ENCODE measurements at places on chromosomes 1 and 21.

DNA sequence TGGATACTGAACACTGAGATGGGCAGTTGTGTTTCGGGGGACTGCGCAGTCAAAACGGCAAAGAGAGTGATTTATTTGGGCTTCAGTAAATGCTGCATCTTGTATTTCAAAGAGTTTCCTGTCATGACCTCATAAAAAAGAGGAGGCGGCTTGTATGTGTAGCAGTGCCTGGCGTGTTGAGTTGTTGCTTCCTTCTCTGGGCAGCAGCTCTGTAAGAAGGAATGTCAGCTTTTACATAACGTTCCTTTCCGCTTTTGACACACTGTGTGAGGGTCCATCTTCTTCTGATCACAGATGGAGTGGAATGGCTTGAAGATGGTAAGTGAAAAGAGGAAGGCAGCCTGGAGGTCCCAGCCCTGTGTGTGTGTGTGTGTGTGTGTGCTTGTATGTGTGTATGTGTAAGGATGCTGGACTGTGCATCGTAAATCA lies 941 bp downstream of the ELAVL4 start:
- no peak for DNase-seq

DNA sequence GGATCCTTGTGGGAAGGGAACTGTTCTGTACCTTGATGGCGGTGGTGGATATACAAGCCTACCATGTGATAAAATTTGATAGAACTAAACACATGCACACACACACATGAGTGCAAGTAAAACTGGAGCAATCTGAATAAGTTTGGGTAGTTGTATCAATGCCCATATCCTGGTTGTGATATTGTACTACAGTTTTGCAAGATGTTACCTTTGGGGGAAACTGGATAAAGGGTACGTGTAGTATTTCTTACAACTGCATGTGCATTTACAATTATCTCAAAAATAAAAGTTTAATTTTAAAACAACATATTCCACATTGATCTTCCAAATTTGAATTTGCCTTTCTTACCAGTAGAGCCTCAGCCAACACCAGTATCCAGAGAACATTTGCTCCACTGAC lies 99.6 kb downstream of the DTL start:
- DNase-seq: no peak

DNA sequence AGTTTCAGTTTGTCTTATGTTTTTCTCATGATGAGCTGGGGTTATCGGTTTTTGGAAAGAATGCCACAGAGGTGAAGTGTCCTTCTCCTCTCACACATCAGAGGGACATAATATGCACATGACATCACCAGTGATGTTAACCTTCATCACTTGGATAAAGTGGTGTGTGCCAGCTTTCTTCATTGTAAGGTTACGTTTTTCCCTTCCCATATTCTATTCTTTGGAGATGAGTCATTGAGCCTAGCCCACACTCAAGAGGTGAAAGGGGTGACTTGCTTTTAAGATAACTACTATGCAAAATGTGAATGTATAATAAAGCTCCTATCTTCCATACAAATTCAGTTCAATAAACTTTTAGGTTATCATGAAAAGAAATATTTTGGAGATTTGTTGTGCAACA lies 36.7 kb upstream of the MAGI3 start:
- DNase-seq: no peak

DNA sequence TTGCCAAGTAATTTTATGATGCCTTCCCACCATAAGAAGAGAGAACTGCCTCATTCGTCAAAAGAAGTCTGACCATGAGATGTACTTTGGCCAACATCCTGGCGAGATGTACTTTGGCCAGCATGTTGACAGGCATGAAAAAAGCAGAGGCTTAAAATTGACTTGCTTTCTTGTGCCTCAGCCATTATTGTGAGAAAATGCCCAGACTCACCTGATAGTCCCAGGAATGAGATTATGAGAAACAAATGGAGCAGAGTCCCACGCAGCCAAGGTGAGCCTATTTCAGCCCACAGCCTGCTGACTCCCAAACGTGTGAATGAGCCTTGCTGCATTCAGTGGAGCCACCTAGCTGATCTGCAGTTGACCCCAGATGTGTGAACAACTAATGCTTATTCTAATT lies 43.5 kb upstream of the ZNF644 start:
- no peak for DNase-seq

GRCh38 chr1:232684371-232685105 lies 54.6 kb upstream of the SIPA1L2 start:
- no peak for DNase-seq

DNA sequence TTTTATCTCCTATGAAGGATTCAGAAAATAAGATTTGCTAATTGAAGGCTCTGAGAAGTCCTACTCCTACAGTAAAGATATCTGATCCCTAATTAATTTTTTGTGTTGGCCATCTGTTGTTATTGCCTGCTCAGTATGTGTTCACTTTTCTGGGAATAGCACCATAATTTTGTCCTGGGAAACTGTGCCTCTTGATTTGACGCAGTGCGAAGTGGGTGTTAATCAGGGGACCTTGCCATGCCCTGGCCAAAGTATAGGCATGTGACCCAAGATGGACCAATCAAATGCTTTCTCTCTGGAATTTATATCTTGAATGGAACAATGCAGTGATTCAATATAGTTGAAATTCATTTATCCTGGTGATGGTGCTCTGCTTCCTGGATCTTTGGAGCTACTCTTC lies 30.4 kb upstream of the GNG12 start:
- no peak for DNase-seq

DNA sequence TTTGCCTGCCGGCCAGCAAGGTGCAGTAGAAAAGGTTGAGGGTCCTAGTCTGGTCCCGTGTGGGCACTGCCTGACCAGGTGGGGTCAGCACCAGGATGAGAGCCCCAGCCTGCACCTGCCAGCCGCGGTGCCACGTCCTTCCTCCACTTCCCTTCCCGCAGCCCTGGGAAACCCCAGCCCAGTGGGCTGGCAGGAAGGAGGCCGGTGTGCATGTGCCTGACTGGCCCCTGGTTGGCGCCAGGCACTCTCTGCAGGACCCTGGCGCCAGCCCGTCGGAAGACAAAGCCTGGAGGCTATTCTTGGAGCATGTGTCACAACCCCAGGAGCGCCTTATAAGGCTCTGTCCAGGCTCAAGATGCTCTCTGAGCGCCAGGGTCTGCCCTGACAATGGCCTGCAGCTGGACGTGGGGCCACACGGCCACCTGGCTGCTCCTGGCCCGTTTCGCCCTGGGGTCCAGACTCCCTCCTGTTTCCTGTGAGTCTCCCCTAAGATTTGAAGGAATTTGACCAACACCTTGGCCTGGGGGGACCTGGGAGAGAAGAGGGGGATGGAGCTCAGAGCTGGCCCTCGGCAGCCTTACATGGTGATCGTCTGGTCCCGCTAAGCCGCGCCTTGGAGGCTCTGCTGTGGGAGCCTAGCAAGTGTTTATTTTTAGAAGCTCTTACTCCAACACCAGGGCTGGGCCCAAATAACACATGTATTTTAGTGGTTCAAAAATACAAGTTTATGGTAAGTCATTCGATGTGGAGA lies 31.9 kb upstream of the POFUT2 start:
- DNase-seq: no peak

DNA sequence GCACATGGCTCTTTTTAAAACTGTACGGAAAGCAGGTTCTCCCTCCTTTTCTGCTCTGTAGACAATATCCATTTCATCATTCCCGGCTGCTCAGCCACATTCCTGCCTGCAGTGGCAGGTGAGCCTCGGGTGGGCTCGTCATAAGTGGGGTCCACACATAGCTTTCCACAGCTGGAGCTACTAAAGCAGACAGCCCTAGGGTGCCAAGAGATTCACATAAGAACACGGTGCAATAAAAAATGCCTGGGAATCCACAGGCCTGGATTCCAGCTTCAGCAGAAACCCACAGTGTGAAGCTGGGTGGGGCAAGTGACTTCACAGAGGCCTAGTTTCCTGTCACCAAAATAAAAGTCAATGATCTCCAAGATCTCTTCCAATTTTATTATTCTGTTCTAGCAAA lies 96.4 kb downstream of the MIS18A start:
- no peak for DNase-seq

DNA sequence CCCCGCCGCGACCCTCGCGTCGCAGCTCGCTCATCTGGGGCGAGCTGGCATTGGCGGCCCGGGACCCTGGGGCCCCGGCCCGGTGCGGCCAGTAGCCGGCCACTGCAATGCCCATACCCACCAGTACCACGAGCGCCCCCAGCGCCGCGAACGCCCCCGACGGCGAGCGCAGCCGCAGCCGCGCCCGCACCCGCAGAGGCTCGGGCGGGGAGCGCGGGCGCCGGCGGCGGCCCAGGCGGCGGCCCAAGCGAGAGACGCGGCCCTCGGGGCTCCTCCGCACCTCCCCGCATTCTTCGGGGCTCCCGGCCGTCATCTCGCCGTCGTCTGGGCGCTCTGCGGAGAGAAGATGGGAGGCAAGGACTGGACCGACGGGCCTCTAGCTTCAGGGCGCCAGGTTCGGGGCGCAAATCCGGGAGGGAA lies 2.2 kb downstream of the TMEM200B start:
- DNase-seq: no peak

DNA sequence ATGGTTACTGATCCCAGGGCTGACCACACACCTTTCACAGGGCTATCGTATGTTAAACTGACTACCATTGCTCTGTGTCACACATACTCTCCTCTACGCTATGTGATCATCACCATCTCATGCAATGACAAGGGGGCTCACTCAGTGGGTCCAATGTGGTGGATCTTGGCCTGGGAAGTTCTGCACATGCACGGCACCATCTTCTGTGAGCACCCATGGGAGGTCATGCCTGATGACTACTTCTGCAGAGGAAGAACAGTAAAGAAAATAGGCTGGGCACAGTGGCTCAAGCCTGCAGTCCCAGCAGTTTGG lies 60.0 kb upstream of the FOXD3 start:
- no peak for DNase-seq

DNA sequence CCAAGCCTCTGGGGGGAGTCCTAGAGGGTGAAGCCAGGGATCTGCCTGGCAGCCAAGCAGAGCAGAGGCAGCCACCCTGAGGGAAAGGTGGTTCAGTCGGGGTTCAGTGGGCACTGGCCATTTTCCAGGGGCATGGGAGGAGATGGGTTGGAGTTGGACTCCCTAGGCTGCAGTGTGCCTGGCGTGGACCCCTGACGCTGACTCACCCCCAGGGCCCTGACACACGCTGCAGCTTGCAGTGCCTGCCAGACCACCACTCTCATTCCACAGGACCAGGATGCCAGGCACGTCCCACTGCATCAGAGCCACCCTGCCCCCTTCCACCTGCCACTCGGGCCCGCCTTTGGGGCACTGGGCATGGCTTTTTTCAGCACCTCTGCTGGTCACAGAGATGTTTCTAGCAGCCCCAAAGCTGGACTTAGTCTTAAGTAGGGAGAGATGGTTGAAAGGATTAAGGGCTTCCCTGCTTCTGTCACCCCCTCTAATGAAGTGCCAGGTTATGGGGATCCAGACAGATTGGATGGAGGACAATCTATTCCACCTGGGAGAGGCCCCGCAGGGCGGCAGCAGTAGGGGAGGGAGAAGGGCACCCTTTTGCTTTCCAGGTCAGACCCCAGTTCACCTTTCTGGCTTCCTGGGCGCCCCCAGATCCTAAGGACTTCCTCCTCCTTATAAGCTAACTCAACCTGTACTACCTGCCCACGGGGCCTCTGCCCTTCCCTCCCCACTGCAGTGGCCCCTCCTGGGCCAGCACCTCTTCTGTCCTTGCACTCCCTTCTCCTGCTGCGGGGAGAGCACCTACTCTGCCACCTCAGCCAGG lies 1.6 kb downstream of the SYT2 start:
- no peak for DNase-seq

DNA sequence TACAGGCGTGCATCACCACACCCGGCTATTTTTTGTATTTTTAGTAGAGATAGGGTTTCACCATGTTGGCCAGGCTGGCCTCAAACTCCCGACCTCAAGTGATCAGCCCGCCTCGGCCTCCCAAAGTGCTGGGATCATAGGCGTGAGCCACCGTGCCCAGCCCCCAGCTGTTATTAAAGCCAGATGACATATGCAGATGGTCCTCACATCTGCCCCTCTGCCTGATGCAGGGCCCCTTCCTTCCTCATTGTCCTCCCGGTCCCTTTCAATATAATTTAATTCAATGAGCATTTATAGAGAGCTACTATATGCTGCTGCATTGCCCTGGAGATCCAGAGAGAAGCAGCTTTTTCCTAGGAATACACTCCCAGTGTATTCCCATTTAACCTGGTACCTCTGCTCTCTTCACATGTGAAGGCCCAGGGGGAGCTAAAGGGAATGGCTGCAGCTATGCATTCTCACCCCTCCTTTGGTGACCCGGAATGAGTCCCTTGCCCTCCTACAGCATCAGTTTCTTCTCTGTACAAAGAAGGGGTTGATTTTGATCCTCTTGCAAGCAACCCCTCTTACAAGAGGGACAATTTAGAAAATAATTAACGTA lies 55.6 kb downstream of the L1TD1 start:
- DNase-seq: no peak

DNA sequence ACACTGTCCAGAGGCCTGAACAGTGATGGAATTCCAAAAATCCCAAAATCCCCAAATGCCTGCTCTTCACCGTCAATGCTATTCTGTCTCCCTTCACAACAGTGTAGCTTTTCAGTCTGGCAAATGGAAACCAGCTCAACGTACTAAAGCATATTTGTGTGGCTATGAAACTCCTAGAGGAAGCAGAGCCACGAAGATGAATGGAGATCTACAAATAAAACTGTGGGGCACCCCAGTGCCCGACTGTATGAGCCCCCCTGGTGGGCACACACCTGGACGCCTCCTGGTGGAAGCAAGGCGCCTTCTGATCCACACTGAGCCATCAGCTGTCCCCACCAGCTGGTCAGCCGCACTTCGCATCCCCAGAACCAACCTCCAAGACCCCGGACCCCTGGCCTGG lies 129.1 kb upstream of the SOD1 start:
- no peak for DNase-seq

DNA sequence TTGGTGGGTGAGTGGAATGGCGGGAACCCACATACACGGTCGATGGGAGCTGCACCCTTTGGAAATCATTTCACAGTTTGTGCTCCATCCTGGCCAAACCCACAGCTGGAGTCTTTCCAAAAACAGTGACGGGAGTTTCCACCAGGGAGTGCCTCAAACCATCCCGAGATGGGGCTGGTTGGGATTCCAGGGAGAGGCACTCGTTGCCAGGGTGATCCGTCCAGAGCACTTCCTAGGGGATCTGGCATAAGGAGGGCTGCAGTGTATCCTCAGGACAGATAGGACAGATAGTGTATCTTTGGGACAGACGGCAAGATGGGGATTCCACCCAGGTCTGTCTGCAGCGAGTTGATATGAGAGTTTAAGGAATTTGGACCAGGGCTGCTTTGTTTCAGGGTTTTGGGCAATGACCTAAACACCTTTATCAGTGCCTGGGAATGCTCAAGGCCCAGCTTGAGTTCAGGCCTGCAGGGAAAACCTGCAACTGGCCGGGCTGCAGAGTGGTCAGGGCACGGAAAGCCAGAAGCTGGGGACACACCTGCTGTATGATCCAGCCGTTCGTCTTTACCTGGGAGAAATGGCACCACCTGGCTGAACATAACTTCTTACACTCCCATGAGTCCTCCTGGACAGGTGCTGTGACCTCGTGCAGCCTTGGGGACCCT lies 3.4 kb upstream of the POFUT2 start:
- DNase-seq: no peak

GRCh38 chr1:5507340-5507739 lies 484.9 kb downstream of the NPHP4 start:
- no peak for DNase-seq

GRCh38 chr1:228740543-228741317 lies 5.5 kb downstream of the RHOU start:
- DNase-seq: no peak
